Activated T-helper 2 cell treated with anti-CD3 and anti-CD28 coated beads, Interferon-gamma antibody, Interleukin-2, Interleukin-4, amounts not matched to agents 10 μg/mL and 5 μg/mL and 100 μg/mL, durations not matched to agents 14 hours and 24 hours and 36 hours (primary cell): ENCODE measurements at places on chromosomes 2 and 18. TPM values are rescaled to one million over a fixed set of nuclear protein-coding genes. Genes with fewer than 3 reads are reported as not detected.

DNA sequence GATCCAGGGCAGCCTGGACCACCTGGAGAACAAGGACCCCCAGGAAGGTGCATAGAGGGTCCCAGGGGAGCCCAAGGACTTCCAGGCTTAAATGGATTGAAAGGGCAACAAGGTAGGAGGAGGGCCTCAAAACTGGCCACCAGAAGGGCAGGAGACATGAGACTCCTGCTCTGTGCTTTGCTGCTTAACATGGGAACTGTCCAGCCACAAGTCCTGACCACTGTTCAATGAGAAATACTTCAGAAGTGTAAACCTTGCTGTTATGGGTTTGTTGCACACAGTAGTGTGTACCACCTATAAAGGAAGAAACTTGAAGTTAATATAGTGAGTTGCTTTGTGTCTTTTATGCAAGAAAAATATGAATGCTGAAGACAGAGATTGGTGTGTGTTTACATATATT is 44.2 kb upstream of the MFF start:
- DNase-seq = no peak
- H3K36me3 ChIP-seq = no peaks in the 10 kb centered on the region
- H3K4me1 ChIP-seq = no peaks in the 10 kb centered on the region
- no peaks in the 10 kb centered on the region for H3K27me3 ChIP-seq

- H3K27ac ChIP-seq = peak overlapping the region; percentile 77
- peaks cover 39% of the 10 kb centered on the region for H3K4me1 ChIP-seq
- no peaks in the 10 kb centered on the region for H3K27me3 ChIP-seq
- peaks cover 36% of the 10 kb centered on the region for H3K36me3 ChIP-seq
- DNase-seq = peak; percentile 22
These were observed 42.8 kb downstream of the METTL8 start for GRCh38 chr2:171390941-171391516.

Gene GPR35
- 24.9 and 27.4 TPM in 2 replicates for total RNA-seq

- no peaks in the 10 kb centered on the region for H3K4me1 ChIP-seq
- no peak overlapping the region for H3K27ac ChIP-seq
- DNase-seq = no peak
- no peaks in the 10 kb centered on the region for H3K36me3 ChIP-seq
- no peak overlapping the region for H3K4me3 ChIP-seq
These were observed 2183.6 kb upstream of the CELF4 start for GRCh38 chr18:39749154-39749553.

DNA sequence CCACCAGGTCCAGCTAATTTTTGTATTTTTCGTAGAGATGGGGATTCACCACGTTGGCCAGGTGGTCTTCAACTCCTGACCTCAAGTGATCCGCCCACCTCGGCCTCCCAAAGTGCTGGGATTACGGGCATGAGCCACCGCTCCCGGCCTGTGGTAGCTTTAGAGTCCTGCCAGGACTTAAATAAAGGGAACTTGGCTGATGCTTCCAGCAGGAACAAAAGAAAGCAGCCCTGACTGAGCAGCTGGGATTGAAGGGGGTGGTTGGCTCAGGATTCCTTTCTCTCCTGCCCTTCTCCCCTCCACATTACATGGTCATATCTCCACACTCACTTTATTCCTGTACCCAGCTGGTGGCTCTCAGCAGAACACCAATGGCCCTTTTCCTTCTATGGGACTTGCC is 20.0 kb downstream of the EFHD1 start:
- no peak for DNase-seq
- H3K36me3 ChIP-seq = no peaks in the 10 kb centered on the region
- H3K27me3 ChIP-seq = peaks cover 6% of the 10 kb centered on the region
- H3K4me3 ChIP-seq = no peak overlapping the region
- H3K27ac ChIP-seq = no peak overlapping the region

DNA sequence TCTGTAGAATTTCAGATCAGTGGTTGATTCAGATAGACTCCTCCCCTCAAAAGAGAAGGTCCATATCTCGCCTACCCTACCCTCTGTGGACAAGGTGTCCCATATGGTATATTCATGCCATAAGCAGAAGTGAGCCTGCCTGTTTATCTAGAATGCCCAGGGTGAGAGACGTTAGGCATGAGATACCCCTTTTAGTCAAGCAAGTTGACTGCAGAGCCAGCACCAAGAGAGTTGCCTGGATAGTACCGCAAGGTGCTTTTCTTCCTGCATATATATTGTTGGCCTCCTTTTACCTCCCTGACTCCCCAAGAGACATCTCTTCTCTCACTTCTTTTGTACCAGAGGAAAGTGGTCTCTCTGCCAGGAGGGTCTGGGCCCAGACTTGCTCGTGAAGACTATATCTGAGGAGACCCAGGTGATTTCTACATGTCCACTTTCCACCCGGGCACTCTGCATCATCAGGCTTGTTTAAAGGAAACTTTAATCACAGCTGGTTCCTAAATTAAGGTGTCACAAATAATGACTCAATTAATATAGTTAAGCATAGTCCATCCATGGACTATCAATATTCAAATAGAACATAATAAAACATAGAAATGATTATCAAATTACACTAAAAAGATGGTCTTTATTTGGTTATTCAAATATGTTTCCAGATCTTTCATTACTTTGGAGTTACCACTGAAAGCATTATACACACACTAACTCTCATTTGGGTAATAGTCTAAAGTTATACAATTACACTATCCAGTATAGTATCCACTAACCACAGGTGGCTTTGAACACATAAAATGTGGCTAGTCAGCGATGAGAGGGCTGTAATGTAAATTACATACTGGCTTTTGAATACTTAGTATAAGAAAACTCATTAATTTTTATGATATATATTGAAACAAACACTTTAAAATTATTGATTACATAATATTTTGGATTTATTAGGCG is 4.1 kb downstream of the ITGA4 start:
- H3K27ac ChIP-seq = peak overlapping the region; percentile 88
- H3K36me3 ChIP-seq = peaks cover 69% of the 10 kb centered on the region
- peak overlapping the region; percentile 98 for H3K4me3 ChIP-seq
- H3K27me3 ChIP-seq = no peaks in the 10 kb centered on the region
- H3K4me1 ChIP-seq = peaks cover 65% of the 10 kb centered on the region
- DNase-seq = no peak

Gene LHCGR
- not detected in 2 replicates for total RNA-seq

- peaks cover 10% of the 10 kb centered on the region for H3K4me1 ChIP-seq
- no peak overlapping the region for H3K27ac ChIP-seq
- H3K36me3 ChIP-seq = no peaks in the 10 kb centered on the region
These were observed 8.8 kb upstream of the SNTG2 start for GRCh38 chr2:941871-942270.

GRCh38 chr2:63755216-63755615 is 86.5 kb upstream of the UGP2 start:
- no peak overlapping the region for H3K27ac ChIP-seq
- no peak overlapping the region for H3K4me3 ChIP-seq
- no peak for DNase-seq
- peaks cover 14% of the 10 kb centered on the region for H3K27me3 ChIP-seq
- H3K4me1 ChIP-seq = no peaks in the 10 kb centered on the region

Gene GLI2
- 0.07 TPM in 1 of 2 replicates, not detected in the other for total RNA-seq

DNA sequence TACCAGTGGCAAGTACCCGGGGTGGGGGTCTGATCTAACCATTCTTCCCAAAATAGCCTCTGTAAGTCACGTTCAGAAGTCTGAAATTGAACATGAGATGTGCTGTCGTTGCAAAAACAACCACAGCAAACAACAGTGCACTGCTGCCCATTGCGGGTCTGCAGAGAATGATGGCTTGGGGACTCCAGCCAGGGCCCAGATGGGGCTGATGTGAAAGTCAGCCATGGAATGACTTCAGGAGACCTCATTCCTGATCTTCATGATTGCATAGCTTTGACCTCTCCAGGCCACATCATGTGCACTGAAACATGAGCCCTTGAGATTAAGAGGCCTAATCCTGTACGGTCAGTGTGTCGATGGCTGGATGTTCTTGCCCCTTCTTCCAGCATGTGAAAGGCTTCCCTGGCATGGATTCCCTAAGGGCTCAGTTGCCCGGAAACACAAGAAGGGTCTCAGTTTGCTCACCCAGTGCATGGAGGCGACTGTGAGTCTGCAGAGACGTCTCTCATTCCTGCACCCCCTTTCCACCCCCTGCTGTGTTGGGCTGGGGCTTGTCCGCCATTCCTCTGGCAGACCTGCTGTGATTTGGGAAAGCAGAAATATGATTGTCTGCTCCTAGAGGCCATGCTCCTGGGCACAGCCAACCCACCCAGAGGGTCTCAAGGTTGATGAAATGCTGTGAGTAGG is 191.6 kb downstream of the SEPTIN10 start:
- no peaks in the 10 kb centered on the region for H3K36me3 ChIP-seq
- no peaks in the 10 kb centered on the region for H3K4me1 ChIP-seq
- no peak overlapping the region for H3K27ac ChIP-seq
- H3K4me3 ChIP-seq = no peak overlapping the region
- H3K27me3 ChIP-seq = no peaks in the 10 kb centered on the region
- DNase-seq = no peak

DNA sequence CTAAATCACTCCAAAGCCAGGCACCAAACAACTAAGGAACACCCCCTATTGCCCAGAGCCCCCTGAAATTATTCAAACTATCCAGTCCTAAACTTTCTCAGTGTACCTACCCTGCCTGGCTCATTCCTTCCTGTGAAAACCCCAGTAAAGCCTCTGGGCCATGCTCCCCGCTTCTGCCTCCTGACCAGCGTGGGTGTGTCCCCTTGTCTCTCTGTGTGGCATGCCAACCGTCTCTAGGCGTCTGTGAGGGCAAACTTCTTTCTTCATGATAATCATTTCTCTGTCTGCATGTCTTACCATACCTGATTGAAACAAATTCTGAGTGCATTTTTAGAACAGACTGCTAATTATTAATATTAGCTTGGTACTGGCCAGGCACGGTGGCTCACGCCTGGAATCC is 109.0 kb upstream of the MSH2 start:
- DNase-seq = no peak
- no peaks in the 10 kb centered on the region for H3K36me3 ChIP-seq
- no peak overlapping the region for H3K4me3 ChIP-seq
- H3K27ac ChIP-seq = no peak overlapping the region
- peaks cover 15% of the 10 kb centered on the region for H3K27me3 ChIP-seq

DNA sequence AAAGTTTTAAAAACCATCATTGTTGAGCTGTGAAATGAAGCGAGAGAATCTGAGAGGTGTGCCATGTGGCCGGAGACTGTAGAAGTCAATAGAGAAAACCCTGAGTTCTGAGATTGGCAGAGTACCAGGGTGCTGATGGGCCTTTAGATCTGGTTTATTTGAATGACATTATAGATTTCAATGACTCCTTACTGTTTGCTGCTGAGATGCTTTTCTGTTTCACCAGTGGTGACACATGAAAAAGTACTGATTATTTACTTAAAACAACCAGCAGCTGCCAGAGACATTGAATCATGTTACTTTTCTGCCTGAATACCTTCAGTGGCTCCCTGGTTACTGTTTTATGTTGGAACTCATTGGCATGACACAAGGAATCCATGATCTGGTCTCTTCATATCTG is 602.7 kb upstream of the ZNF804A start:
- no peaks in the 10 kb centered on the region for H3K27me3 ChIP-seq
- no peaks in the 10 kb centered on the region for H3K4me1 ChIP-seq
- no peak overlapping the region for H3K27ac ChIP-seq
- no peak for DNase-seq
- no peaks in the 10 kb centered on the region for H3K36me3 ChIP-seq

- H3K4me3 ChIP-seq = no peak overlapping the region
- peaks cover 3% of the 10 kb centered on the region for H3K36me3 ChIP-seq
- peak overlapping the region; percentile 3 for H3K27ac ChIP-seq
These were observed 15.0 kb upstream of the IL1A start for GRCh38 chr2:112798979-112799975.

Gene DCDC2C
- not detected in 2 replicates for total RNA-seq

GRCh38 chr2:218363736-218364135 is 7.1 kb downstream of the CATIP start:
- peaks cover 5% of the 10 kb centered on the region for H3K27me3 ChIP-seq
- no peaks in the 10 kb centered on the region for H3K36me3 ChIP-seq
- H3K27ac ChIP-seq = no peak overlapping the region
- H3K4me3 ChIP-seq = no peak overlapping the region

GRCh38 chr18:54149078-54149697 is 75.3 kb downstream of the MBD2 start:
- peak overlapping the region; percentile 94 for H3K27ac ChIP-seq
- no peak for DNase-seq
- H3K27me3 ChIP-seq = no peaks in the 10 kb centered on the region
- H3K4me1 ChIP-seq = peaks cover 48% of the 10 kb centered on the region
- peak overlapping the region; percentile 43 for H3K4me3 ChIP-seq

- H3K27ac ChIP-seq = no peak overlapping the region
- peaks cover 2% of the 10 kb centered on the region for H3K27me3 ChIP-seq
- H3K36me3 ChIP-seq = no peaks in the 10 kb centered on the region
- no peaks in the 10 kb centered on the region for H3K4me1 ChIP-seq
- no peak overlapping the region for H3K4me3 ChIP-seq
These were observed 101.7 kb downstream of the TTC32 start for GRCh38 chr2:19799881-19800780.

- H3K27me3 ChIP-seq = no peaks in the 10 kb centered on the region
- no peaks in the 10 kb centered on the region for H3K36me3 ChIP-seq
- H3K27ac ChIP-seq = no peak overlapping the region
- H3K4me1 ChIP-seq = no peaks in the 10 kb centered on the region
- H3K4me3 ChIP-seq = no peak overlapping the region
These were observed 95.7 kb downstream of the GALNT13 start for GRCh38 chr2:153967248-153967973.

- peak overlapping the region; percentile 52 for H3K27ac ChIP-seq
- H3K4me3 ChIP-seq = no peak overlapping the region
- no peaks in the 10 kb centered on the region for H3K4me1 ChIP-seq
- DNase-seq = no peak
- H3K36me3 ChIP-seq = no peaks in the 10 kb centered on the region
- H3K27me3 ChIP-seq = peaks cover 20% of the 10 kb centered on the region
These were observed 1.7 kb downstream of the LYPD1 start for GRCh38 chr2:132668189-132668823.

GRCh38 chr2:14418115-14418514 is 214.4 kb upstream of the LRATD1 start:
- no peak for DNase-seq
- H3K36me3 ChIP-seq = no peaks in the 10 kb centered on the region
- no peaks in the 10 kb centered on the region for H3K27me3 ChIP-seq
- no peaks in the 10 kb centered on the region for H3K4me1 ChIP-seq

DNA sequence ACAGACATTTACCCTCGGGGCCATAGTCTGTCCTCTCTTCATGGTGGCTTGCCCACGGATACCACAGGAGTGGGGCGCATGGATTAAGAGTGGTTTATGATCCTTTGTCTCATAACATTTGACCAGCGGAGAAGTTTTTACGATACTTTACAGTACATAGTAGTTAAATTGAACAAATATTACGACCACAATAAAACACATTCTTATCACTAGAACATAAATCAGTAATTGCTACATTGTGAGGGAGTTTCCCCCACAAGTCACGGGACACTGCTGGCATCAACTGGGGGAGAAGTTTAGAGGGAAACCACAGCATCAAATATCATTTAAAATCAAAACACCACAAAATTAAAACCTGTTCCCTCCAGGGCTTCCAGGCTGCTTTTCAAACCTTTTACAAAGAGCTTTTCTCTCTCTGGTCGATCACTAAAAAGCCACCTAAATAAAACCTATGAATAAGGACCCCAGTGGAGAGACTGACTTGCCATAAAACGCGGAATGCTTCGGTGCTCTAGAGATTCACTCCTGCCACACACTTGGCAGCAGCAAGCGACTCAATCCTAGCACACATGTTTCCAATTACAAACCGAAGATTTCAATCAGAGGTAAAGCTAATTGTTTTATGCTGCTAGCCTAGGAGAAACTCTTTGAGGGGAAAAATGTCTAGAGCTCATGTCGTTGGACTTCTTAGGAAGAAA is 173.7 kb upstream of the HNRNPA3 start:
- no peak for DNase-seq
- H3K4me1 ChIP-seq = no peaks in the 10 kb centered on the region
- no peak overlapping the region for H3K27ac ChIP-seq
- no peak overlapping the region for H3K4me3 ChIP-seq
- H3K27me3 ChIP-seq = peaks cover 19% of the 10 kb centered on the region
- no peaks in the 10 kb centered on the region for H3K36me3 ChIP-seq

Gene NIF3L1
- total RNA-seq = 23.9 and 24.8 TPM in 2 replicates

Gene ITM2C
- 13.3 and 15.8 TPM in 2 replicates for total RNA-seq
